Fibroblast of skin of right quadriceps (primary cell): ENCODE measurements at places on chromosomes 6 and 20.
A peak's percentile ranks its signal among the peaks of the same experiment; 100 is the strongest.

DNA sequence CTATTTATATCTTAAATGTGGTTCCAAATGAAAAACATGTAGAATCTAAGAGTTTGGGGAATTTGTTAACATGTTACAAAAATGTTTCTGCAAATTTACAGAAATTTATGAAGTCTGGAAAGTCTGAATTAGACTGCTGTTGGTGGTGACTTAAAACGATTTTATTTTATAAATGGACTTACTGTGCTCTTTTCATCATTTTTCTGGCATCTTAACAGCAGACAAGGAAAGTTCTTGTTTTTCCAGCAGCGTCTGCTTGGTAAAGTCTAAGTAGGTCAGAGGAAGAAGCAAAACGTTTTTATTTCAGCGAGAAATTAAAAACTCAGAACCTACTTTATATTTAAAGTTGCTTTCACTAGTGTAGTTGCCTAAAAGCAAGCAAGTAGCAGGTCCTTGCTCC is 48.6 kb upstream of the COL9A1 start:
- no peak for DNase-seq

GRCh38 chr6:116451916-116452315 is 9.3 kb upstream of the CALHM6 start:
- DNase-seq: no peak

GRCh38 chr20:60036746-60037499 is 78.7 kb downstream of the CDH26 start:
- DNase-seq: peak; percentile 74

DNA sequence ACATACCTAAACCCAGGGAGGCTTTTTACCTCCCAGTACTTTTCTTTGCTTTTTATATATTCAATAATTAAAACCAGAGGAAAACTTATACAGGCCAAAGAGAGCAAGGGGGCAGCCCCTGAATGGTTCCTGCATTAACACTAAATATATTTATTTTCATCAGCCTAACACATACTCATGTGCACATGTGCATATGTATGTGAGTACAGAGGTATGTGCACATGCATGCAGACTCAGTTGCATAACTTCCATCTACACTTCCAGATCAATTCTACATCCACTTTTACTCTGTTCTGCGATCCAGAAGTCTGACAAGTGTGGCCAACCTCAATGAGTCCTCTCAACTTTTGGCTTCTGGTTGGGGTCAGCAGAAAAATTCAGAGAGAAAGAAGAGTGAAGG is 794.2 kb downstream of the DHX35 start:
- DNase-seq: no peak

- no peak for DNase-seq
Measured at GRCh38 chr20:62288535-62289105, 14.2 kb upstream of the ADRM1 start.

- no peak for DNase-seq
Measured at GRCh38 chr6:144372611-144373594, 87.8 kb downstream of the UTRN start.

GRCh38 chr6:90572856-90573255 is 14.0 kb downstream of the MAP3K7 start:
- no peak for DNase-seq

- DNase-seq: peak; percentile 9
Measured at GRCh38 chr20:64203037-64203777, 39.0 kb downstream of the MYT1 start.

DNA sequence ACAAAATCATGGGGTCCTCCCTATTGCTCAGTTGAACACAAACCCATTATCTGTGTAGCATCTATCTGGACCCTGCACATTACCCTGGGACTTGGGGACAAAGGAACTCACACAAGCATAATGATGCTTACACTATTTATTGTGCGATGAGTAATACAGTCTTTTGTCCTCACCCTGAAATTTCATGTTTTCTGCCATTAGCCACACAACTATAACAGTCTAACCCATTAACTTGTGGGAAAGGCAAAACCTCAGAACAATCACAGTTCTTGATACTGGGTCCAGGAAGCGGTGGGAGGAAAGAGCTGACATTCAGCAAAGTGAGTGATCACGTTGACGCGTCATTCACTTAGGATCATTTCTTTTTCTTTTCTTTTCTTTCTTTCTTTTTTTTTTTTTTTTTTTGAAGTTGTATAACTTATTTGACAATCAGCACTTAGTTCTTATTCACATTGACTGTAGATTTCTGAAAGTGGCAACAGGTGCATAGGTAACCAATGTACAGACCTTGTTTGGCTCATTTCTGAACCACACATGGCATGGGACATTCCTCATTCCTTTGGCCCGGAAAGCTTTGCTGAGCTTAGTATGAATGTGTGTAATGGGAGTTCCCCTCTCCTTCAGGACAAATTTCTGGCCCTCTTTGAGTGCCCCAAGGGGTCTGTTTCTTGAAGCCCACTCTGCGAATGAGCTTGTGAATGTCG is 94.8 kb upstream of the CNKSR3 start:
- no peak for DNase-seq

- no peak for DNase-seq
Measured at GRCh38 chr6:112118034-112118433, 30.6 kb downstream of the FAM229B start.

GRCh38 chr6:147407571-147407970 is 100.9 kb upstream of the SAMD5 start:
- no peak for DNase-seq

- DNase-seq: no peak
Measured at GRCh38 chr20:49353348-49353747, 75.5 kb upstream of the ZNFX1 start.

GRCh38 chr20:51560550-51561307 is 18.2 kb upstream of the NFATC2 start:
- no peak for DNase-seq

DNA sequence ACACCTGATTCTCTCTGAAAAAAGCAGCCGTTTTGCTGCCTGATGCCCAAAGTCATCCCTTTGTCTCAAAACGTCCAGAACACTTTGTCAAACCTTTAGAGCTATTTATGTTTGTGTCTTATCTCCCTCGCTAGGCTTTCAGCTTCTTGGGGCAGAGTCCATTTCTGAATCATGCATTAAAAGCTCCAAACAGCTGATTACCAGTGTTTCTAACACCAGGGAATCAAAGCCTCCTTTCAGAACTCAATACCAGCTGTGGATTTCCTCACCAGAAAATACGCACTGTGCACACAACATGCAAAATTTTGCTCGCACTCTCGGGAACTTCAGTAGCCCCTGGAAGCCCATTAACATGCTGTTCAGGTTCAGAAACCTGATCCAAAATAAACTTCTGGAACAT is 333.3 kb downstream of the HACE1 start:
- DNase-seq: no peak

- no peak for DNase-seq
Measured at GRCh38 chr20:52130406-52130805, 61.2 kb downstream of the ZFP64 start.

GRCh38 chr6:136803608-136804007 is 11.3 kb upstream of the MAP3K5 start:
- DNase-seq: no peak

GRCh38 chr6:117776441-117776840 is 101.2 kb downstream of the NUS1 start:
- DNase-seq: no peak

DNA sequence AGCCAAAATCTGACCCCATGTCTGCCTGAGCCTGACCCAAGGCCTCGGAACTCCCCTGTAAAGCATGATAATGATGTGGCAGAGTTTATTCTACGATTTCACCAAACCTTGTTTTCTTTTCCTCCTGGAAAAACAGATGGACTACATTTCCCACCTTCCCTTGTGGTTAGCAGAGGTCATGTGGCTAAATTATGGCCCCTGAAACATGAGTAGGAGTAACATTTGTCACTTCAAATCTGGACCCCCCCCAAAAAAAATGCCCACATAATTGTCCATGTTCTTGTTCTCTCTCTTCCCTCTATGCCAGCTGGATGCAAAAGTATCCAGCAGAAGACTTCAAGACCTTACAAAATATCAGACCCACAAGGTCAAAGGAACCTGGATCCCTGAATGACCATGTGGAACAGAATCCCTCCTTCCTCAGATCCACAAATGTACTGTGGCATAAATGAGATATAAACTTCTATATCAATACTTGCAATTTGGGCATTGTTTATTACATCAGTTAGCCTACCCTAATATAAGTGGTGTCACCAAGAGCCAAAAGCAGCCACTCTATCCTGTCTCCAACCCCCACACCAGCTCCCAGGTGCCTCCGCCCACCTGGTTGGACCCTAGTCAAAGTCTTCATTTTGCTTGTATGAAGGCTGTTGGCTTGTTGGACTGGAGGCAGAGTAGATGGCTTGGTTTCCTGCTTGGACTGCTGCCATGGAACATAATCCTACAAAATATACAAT is 1.4 kb downstream of the C20orf96 start:
- no peak for DNase-seq
